Stimulated activated CD4-positive, alpha-beta T cell treated with anti-CD3 and anti-CD28 coated beads, Interleukin-4, amount 100 ng/mL, for 4 hours (primary cell): ENCODE measurements at places on chromosomes 16 and 17.

DNA sequence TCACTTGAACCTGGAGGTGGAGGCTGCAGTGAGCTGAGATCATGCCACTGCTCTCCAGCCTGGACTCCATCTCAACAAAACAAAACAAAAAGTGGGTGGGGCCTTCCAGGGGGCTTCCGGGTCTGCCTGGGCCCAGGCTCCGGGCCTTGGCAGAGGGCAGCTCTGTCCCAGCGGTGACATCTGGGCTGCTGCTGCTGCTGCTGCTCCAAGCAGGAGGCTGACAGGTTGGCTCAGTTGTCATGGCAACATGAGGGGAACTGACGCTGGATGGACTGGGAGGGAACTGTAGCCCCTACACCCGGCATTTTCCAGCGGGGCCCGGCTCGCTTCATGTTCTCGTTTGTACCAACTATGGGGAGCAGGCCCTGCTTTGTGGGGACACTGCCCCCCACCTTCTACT lies 4.0 kb downstream of the BAIAP3 start:
- DNase-seq, result no peak

DNA sequence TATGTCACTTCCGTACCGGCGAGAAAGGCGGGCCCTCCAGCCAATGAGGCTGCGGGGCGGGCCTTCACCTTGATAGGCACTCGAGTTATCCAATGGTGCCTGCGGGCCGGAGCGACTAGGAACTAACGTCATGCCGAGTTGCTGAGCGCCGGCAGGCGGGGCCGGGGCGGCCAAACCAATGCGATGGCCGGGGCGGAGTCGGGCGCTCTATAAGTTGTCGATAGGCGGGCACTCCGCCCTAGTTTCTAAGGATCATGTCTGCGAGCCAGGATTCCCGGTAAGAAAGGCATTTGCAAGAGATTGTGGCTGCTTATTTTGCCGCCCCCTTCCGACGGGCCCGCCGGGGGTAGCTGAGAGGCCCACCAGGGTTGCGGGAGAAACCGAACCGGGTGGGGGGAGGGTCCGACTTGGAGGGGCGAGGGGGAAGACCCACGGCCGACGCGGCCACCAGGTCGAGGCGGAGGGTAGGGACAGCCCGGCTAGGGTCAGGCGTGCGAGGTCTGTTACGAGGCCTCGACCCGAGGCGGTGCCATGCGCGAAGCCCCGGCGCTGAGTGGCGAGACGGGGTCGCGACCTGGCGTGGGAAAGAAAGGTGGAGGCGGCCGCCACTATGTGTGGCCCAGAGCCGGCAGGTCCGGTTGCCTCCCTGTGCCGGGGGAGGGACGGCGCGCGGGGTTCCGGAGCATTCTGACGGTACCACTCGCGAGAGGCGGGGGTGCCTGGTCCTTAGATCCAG lies 6.7 kb upstream of the CD68 start:
- DNase-seq, result peak; percentile 99

DNA sequence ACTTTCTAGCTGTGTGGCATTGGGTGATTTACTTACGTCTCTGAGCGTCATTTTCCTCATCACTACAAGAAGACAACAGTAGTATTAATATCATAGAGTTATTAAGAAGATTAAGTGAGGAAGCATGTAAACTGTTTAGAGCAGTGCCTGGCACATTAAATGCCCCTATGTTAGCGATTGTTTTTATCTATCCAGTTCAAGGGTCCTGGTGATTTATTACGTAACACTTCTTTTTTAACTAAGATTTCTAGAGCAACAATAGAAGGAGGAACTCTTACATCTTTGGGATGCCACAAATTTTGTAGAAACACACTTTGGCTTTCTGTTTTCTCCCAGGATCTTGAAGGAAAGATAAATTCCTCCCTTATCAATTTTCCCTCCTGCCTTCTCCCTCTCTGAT lies 3.3 kb upstream of the GAS7 start:
- no peak for DNase-seq

- no peak for DNase-seq
Observed at GRCh38 chr16:57639172-57639887, 10.9 kb downstream of the ADGRG1 start.

- no peak for DNase-seq
Observed at GRCh38 chr17:83100853-83101391, 21.5 kb downstream of the METRNL start.

GRCh38 chr17:82840431-82840831 lies 609 bp upstream of the ZNF750 start:
- DNase-seq, result no peak

DNA sequence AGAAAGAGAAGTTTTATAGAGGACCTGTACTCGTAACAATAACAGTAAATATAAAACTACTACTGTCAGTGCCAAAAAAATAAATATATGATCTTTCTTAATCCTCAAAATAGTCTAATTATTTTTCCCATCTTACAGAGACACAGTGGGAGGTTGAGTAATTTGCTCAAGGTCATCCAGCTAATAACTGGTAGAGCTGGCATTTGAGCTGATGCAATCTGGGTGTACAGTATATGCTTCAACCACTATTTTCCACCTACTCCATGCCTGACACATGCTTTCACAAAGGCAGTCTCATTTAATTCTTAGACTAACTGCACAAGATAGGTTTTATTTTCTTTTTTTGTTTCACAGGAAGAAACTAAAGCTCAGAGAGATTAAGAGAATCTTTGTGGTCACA lies 33.6 kb downstream of the PIGL start:
- no peak for DNase-seq

DNA sequence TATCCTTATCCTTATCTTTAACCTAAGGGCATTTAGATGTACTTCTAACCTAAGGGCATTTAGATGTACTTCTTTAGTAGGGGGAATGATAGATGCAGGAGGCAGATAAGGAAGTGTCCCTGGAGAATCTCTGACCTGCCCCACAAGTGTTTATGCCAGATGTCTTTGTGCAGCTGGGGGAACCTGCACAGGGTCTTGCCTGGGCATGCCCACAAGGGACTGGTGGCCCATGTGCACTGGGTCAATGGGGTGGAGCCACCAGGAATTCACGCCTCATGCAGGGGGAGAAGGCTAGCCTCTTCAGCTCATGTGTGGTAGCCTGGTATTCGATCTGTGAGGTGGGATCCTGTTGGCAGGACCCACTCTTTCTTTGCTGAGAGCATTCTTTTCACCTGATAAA lies 38.0 kb downstream of the CA10 start:
- DNase-seq, result no peak

GRCh38 chr16:24165273-24165672 lies 90.9 kb upstream of the CACNG3 start:
- no peak for DNase-seq

DNA sequence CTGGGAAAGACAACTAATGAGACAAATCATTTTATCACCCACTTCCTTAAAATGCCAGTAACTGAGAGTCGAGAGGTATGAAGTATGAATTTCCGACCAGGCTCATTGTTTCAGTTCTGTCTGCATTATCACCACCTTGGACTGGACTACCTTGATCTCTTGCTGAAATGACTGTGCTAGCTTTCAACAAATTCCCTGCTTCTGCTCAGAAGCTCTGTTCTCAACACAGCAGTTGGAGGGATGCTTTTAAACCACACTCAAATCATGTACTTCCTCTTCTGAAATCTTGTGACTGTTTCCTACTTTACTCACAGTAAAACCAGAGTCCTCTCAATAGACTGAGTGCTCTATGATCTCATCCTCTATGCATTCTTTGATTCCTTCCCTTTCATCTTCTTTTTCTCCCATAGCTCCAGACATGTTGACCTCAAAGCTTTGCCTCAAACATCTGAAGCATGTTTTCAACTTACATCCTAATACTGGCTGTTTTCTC lies 195.8 kb downstream of the KCNJ2 start:
- DNase-seq, result no peak

DNA sequence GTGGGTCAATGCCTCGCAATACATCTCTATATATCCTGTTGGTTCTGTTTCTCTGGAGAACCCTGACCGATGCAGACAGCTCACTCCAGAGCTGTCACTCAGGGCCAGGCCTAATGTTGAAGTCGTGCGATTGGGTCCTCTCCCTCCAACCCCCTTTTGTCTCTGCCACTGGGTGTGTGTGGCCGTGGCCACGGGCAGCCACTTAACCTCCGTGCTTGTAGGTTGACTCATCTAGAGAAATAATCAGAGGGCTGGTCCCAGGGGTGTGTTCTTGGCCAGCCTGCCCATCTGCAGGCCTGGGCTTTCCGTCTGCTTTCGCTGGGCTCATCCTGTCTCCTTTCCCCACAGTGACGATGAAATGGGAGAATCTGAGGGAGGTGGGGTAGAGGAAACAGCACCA lies 7.4 kb downstream of the ADAD2 start:
- DNase-seq, result no peak
